NCI-H774 (cell line): ENCODE measurements at places on chromosomes 2 and 18.

GRCh38 chr2:191618046-191618780 is 59.7 kb upstream of the NABP1 start:
- DNase-seq: no peak

DNA sequence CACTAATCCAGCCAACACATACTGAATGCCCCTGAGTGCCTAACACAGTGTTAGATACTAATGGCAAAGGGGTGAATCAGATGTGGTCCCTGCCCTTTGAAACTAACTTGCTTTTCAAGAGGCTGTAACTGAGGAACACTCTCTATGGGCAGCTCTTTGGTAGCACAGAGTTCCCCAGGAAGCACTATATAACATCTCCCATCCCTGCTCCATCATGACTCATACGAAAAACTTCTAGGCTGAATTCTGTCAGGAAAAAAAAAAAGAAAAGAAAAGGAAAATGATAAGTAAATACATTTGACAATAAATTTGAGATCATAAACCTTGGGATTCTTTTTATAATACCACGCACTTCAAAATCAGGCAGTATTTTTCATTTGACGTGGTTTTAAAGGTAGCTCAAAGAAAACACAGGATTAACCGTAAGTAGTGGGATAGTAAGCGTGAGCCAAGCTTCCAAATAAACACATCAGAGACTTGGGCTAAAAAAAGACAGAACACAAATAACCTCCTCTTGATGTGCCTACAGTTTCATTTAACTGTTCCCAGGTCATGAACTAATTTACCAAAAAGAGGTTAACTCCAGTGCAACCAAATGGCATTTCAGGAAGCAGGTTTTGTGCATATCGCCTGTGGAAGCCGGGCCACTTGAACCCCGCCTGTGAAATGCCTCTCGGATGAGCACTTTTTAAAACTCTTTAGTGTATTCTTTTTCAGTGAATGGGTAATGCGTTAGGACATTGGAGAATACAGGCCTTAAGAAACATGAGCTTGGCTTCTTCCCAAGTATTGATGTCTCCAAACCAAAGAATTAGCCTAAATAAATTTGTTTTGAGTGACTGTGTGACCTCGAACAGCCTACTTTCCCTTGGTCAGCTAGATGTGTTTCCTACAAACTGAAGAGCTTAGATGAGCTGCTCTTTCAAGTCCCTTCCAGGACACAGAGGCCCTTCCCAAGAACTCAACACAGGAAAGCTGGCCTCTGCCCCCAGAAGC is 42.0 kb downstream of the RDH14 start:
- DNase-seq: no peak

- DNase-seq: no peak
Measured at GRCh38 chr2:41872646-41873045, 175.2 kb upstream of the PKDCC start.

DNA sequence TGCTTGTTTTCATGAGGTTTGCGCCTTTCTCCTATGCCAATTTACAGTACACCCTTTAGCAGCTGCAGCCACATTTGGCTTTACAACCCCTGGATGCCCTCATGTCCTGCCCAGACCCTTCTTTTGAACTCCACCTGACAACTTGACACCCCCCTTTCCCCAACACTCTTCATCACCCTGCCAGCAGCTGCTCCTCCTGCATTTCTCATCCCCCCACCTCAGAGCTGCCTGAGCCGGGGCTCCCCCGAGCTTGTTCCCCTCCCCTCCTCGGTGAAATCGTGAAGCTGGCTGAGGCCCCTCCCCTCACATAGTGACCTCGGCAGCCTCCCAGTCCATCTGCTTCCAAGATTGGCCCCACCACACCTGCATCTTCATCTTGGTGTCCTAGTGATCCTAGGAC is 40.5 kb downstream of the LRRFIP1 start:
- no peak for DNase-seq

- DNase-seq: no peak
Measured at GRCh38 chr2:64101141-64101591, 43.1 kb downstream of the PELI1 start.

DNA sequence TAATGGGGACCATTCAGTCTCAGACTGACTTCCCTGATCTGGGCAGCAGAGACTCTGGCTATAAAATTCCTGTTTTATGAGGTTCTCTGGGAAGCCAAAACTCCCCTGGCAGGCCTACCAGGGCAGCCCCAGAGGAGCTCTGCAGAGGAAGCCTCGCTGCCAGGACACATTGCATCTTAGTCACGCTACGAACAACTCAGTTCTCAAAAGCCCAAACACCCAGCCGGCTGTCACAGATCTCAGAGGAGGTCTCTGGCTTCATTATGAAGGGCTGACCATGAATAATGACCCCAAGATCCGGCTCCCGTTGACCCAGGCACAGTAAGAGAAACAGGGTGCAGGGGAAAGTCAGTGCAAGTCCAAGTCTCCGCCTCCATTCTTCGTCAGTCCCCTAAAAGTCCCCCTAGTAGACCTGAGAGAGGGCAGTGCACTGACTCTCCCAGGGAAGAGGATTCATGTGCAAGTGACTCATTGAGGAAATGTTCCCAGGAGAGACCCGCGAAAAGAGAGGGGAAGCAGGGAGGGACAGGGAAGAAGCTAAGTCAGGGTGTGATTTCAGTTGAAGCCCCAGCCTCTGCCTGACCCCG is 212.3 kb downstream of the CYP26B1 start:
- DNase-seq: no peak

DNA sequence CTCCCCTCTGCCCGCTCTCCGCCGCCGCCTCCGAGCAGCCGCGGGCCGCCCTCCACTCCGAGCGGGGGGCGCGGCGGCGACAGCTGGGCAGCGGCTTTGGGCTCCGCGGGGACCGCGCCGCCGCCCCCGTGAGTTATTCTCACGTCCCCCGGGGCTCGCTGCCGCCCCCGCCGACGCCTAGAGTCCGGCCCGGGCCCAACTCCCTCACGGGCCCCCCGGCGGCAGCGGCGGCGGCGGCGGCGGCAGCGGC is 645 bp downstream of the MIB1 start:
- no peak for DNase-seq

DNA sequence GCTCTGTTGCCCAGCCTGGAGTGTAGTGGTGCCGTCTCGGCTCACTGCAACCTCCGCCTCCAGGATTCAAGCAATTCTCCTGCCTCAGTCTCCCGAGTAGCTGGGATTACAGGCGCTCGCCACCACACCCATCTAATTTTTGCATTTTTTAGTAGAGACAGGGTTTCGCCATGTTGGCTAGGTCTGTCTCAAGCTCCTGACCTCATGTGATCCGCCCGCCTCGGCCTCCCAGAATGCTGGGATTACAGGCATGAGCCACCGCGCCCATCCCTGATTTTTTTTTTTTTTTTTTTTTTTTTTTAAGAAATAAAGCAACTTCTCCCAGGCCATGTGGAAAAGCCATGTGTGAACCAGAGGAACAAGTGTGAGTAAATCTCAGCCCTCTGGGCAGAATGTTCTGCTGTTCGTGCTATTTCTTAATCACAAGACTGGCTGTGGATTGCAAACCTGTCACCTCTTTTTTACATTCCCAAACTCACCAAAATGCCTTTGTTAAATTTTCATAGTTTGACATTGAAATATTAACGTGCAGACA is 6.4 kb upstream of the SH3BP4 start:
- DNase-seq: no peak

- DNase-seq: no peak
Measured at GRCh38 chr18:55588111-55588869, at the start of gene TCF4. TCF4 (minus strand) TSS chr18:55588192; CDS start chr18:55587116, 1,076 bp downstream.

- no peak for DNase-seq
Measured at GRCh38 chr18:76707534-76707933, 114.8 kb upstream of the ZNF236 start.

DNA sequence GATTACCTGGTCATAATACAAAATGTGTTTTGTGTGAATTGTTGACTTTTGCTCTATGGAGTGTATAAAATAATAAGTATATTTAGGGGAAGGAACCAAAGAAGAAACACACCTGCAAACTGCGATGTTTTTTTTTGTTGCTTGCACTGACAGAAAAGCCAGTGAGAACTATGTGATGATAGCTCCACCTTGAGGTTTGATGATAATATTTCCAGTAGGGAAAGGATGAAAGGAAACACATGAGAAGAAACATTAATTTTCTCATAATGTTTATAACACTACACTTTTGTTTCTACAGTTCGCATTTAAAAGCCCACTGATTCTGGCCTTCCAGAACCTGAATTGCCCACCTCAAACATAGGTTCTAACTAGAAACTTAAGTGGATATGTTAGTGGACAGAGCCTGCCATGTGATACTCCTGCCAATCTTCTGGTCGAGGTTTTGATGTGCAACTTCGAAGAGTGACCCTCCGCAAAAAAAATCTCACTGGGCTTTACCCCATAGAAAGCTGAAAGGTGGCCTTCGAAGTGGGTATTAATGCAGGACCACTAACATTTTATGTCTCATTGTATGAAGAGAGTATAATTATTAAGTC is 476.4 kb upstream of the SPHKAP start:
- peak; percentile 66 for DNase-seq

- DNase-seq: no peak
Measured at GRCh38 chr2:36197181-36197971, 158.2 kb upstream of the CRIM1 start.

DNA sequence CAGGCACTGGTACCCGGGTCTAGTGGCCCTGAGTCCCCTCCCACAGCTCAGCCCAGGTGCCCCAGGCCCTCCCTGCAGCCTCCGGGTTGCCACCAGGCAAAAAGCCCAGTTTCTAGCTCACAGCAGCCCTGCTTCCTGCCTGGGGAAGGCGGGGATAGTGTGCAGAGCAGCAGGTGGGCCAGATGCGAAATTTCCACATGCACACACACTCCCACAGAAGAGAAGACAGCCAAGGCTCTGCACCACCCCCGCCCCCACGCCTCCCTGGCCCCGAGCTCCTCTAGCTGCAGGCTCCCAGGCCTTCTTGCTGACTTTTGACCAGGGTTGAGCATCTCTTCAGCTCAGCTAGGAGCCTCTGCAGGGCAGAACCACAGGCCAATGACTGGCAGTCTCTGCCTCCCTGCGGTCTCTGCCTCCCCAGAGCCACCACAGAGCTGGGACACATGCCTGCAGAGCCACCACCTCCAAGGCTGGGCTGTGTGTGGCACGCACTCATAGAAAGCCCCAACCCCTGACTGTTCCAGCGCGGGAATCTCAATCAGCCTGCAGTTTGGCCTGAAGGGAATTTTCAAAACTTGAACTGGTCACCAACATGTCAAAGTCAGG is 7.2 kb downstream of the SLC66A2 start:
- DNase-seq: no peak

- DNase-seq: no peak
Measured at GRCh38 chr2:166775176-166775575, 113.1 kb upstream of the XIRP2 start.

DNA sequence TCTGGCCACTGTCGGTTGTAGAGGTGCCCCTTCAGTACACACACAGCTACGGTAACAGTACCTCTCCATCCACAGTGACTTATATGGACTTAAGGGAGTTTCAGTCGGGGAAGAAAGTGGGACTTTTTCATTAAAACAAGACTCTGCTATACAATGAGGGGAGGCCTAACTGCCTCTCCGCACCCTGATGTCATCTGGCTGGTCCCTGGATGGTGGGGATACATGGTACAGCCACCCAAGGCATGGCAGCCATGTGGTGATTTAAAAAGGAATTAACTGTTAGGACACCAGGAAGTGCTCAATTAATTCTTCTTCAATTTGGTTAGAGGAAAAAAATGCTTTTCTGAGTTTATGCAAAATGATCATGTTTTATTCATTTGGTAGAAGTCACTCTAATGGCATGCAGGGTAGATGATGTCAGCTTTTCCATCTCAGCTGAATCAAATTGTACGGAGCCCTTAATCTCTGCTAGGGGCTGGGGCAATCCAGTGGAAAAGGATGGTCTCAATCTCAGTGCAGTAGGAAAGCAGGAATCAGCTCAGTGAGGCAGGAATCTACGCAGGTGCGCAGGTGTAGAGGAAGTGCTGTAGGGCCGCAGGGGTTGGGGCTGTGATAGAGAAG is 243.9 kb downstream of the PRKCE start:
- DNase-seq: no peak

- DNase-seq: no peak
Measured at GRCh38 chr2:61807036-61807757, 46.7 kb downstream of the FAM161A start.

DNA sequence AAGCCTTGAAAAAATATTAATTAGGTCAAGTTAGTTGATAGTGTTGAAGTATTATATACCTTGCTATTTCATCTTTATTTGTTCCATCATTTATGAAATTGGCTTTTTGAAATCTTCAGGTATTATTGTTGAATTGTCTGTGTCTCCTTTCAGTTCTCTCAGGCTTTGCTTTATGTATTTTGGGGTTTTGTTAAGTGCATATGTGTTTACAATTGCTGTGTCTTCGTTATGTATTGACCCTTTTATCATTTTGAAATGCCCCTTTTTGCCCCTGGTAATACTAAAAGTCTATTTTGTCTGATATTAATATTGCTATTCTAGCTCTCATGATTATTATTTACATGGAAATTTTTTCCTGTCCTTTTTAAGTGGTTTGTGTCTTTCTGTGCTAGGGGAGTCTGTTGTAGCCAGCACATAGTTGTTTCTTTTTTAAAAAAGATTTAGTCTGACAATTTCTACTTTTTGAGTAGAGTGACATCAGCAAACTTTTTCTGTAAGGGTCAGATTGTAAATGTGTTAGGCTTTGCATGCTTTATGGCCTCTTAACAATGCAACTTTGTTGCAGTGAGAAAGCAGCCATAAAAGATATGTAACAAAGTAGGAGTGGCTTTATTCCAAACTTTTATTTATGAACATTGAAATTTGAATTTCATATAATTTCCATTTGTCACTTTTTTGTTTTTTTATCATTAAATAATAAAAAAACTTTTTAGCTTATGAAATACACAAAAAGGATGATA is 19.9 kb downstream of the SOCS6 start:
- no peak for DNase-seq

GRCh38 chr2:217277646-217278398 is 418.0 kb upstream of the TNP1 start:
- no peak for DNase-seq

DNA sequence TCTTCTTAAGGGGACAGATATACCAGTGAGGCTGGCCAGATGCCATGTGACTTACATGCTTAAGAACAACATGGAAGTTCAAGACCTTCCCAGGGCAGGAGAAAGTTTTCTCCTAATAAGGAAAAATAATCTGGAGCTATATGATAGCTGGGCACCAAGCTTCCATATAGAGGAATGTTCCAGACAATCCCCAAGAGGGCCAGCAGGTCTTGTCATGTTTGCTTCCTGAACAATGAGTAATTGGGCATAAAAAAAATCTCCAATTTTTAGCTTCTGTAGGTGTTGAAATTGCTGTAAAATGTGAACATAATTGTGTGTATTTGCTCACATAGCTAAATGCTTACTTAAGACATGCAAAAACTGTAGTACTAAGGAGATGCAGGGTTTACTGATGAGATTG is 809.5 kb upstream of the PIK3C3 start:
- no peak for DNase-seq
